ENCODE measurements at places on chromosomes 4 and X.

DNA sequence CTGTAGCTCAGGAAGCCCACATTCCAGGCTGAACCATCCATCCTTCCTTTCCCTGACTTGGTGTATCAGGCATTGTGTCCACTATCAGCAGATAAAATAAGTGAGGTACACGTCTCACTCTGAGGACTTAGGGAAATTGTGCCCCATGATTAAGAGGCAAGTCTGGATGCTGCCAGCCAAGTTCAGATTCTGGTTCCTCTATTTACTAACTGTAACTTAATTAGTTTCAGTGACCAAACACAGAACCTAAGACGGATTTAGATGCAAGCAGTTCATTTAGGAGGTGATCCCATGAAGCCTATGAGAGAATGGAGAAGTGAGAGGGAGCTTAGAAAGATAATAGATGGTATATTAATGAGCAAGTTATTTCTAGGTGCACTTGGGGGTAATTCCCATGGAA, 56.6 kb upstream of the PACRGL start:
- DNase-seq, result no peak

DNA sequence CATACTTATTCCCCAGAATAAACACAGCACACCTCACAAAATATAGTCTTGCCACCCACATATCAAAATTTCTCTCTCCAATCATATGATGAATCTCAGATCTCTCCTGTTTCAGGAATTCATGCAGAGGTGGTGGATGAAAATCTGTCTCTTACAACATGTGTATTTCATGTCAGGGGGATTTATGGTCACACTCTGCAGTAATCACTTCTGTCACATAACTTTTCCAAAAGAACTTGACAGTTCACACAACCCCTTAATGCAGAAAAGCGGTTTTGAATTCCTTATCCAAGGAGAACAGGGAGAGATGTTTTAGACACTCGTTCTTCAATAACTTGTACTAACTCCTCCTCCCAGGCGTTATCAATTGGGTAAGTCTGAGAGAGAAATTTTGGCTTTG, 180.5 kb upstream of the ETNPPL start:
- no peak for DNase-seq

DNA sequence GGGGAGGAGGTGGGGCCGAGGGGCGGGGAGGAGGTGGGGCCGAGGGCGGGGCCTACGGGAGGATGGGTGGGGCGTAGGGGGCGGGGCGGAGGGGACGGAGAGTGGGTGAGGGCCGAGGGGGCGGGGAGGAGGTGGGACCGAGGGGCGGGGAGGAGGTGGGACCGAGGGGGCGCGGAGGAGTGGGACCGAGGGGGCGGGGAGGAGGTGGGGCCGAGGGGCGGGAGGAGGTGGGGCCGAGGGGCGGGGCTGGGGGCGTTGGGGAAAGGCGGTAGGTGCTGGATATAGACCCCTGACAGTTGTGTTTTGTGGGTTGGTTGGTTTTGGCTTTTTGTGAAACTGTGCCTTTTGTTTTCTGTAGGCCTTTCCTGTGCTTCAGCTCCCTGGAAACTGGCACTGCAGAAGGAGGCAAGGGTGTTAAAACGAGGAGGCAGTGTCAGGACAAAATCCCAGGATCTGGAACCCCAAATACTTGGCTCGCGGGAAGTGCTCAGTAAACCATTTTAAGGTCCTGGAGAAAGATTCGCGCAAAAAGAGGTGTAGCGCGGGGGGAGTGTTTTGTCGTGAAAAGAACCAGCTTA, 580 bp upstream of the MMGT1 start:
- peak; percentile 76 for DNase-seq

DNA sequence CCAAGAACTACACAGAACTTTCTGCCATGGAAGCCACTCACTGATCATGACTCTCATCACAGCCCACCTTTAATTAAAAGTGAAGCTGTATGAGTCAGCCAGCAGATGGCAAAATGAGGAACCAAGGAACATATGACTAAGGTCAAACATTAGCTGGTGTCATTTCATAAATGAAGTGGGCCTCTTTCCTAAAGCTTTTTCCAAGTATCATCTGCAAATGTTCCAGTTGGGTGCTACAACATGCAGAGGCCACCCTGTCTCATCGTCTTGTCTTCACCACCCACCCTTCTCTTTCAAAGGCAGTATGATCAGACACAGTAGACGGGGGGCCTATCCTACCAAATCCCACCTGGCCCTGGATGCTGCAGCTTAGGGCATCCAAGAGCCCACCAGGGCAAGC, 9.2 kb upstream of the EOLA1 start:
- DNase-seq, result no peak

GRCh38 chr4:105637408-105638176, 70.9 kb downstream of the INTS12 start:
- DNase-seq, result no peak

- no peak for DNase-seq
Measured at GRCh38 chrX:49951524-49952193, 29.3 kb downstream of the CLCN5 start.

DNA sequence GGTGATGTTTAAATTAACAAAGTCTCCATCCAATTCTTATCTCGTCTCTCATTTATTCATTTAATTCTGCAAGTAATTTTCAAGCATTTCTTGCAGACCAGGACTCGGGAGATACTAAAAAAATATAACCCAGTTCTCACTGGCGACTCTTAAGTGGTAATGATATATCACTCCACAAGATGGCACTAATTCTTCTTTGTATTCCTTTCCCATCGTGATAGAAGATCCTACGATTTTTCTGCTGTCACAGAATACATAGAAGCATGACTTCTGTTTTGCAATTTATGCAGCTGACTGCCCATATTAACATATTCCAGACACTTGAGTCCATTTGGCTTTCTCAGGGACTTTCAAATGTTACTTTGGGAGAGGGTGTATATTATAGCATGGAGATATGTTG, 64.0 kb upstream of the FGF13 start:
- DNase-seq, result no peak

DNA sequence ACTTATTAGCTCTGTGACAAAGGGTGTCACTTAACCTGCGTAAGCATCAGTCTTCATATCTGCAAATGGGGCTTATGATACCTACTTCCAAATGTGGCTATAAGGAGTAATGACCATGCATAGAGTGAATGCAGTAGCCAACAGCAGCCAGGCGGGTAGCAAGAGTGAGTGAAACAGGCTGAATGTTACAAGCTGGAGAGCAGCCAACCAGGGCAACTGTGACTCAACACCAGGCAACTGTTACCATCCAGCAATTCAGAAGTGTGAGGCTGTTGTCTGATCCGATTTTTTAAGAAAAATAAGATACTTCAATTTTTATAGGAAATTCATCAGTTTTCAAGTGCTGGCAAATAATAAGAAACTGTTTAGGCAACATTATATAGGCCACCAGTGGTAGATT, 270.2 kb upstream of the TAPT1 start:
- DNase-seq, result no peak

DNA sequence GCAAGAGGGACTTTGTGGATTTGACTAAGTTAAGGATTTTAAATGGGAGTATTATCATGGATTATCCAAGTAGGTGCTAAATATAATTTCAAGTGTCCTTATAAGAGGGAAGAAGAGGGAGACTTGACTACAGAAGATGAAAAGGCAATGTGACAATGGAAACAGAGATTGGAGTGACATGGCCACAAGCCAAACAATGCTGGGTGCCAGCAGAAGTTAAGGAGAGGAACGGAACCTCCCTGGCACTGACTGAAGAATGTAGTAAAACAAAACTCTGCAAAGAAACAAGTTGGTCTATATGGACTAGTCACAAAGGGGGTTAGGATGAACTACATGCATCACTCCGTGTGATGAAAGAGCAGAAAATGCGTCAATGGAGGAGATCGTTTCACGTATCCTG, 395.8 kb upstream of the GALNT7 start:
- DNase-seq, result no peak

- no peak for DNase-seq
Measured at GRCh38 chr4:73603271-73603710, 16.9 kb downstream of the RASSF6 start.

DNA sequence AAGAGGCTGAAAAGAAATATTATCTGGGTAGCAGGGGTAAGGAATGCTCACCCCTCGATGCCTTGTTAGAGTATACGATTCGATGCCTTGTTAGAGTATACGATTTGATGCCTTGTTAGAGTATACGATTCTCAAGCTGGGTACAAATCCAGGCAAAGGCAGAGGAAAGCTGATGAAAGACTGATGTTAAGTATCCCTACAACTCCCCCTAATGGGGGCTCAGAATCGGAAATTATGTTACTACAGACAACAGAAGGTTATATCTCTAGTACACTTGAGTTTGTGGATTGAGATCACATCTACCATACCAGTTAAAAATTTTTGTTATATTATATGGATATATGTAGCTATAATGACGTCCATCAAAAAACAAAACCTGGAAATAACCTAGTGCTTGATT, 4.8 kb downstream of the LRRC66 start:
- no peak for DNase-seq

DNA sequence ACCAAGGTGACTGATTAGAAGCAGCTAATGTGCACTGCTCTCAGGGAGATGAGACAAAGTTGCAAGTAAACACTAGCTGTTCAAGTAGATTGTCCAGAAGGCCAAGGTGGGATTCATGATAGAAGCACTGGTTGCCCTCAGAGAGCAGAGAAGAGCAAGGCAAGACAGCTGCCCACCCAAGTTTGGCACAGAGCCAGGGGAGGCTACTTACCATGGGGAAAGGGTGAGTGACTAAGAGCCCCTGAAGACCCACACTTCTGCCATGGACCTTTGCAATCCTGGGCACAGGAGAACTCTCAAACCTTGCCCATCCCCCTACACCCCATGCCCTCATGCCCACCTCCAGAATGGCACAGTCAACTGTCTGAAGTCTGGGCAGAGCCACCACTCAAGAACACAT, 68.3 kb downstream of the SPIN4 start:
- no peak for DNase-seq

- DNase-seq, result no peak
Measured at GRCh38 chr4:12583275-12583674, 900.9 kb downstream of the RAB28 start.

DNA sequence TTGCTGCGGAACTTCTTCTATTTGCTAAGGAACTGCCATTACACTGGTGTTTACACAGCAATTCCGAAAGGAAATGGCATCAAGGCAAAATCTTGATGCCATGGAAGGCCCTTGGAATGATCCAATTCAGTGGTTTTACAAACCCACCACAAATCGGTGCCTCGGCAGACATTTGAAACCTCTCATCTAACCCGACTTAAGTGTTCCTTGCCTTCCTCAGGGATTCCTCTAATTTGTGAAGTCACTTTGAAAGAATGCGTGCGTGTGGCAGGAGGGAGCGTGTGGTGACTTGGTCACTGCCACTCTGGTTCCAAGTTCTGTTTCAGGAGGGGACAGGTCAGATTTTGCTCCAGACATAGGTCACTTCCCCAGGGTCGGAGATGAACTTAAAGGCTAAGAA, 4.8 kb downstream of the NOP14 start:
- no peak for DNase-seq

- peak; percentile 57 for DNase-seq
Measured at GRCh38 chrX:153411255-153411987, at the start of gene ZFP92. Gene ZFP92 (plus strand): TSS chrX:153411472. CDS start chrX:153418323, 6,851 bp downstream.

DNA sequence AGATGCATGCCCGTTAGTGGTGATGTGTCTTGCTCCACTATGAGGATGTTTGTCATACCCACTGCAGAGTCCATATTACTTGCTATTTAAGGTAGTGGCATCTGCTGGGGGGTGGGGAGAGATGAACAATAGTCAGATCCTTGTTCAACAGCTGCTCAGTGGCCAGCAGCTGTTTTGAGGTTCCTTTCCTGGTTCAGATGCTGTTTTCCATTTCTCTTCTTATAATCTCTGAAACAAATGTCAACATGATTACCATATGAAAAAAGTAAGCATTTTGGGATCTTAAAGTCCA, 1567.9 kb upstream of the TENM3 start:
- no peak for DNase-seq

DNA sequence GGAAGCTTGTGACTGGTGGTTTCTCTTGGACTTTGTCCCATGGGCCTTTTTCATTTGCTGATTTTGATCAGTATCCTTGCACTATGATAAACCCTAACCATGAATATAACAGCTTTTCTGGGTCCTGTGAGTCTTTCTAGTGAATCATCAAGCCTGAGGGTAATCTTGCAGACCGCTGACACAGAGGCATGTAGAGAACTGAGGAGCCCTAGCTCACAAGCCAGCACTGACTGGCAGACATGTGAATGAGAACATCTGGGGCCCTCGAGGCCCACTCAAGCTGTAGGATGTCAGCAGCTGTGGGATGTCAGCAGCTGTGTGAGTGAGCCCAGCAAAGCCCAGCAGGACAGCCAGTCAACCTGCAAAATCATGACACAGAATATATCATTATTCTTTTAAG, 36.7 kb downstream of the HMGB3 start:
- no peak for DNase-seq

- DNase-seq, result no peak
Measured at GRCh38 chr4:181619651-181620050, 623.6 kb upstream of the TENM3 start.

GRCh38 chr4:71907071-71907470, 123.2 kb upstream of the GC start:
- no peak for DNase-seq

DNA sequence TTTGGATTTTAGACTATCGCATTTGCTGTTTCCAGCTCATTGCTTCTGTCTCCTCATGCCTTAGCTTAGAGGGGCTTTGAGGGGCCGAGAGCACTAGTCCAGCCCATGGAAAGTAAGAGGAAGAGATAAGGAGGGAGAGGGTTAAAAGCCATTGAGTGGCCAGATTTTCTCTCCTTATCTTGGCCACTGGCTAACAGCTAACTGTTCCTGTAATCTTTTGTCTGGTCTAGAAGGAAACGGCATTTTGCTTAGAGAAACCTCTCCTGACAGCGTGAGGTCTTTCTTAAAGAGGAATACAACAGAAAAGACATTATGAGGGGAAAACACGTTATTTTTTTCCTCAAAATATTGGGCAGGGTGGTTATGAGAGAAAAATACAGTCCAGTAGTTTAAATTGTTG, 7.9 kb downstream of the GPR101 start:
- DNase-seq, result no peak

DNA sequence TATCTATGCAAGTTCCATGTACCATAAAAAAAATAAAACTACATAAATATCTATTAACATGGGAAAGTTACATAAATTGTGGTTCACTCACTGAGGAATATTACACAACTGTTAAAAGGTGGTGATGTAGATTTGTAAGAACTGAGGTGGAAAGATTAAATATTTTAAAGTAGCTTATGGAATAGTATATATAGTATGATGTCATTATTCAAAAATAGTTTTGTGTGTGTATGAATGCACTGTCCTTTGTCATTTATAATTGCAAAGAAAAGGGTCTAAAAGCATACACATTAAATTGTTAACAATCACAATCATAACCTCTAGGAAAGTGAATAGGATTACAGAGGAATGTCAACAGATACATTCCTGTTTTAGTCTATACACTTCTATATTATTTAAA, 355.9 kb downstream of the OPHN1 start:
- DNase-seq, result no peak

DNA sequence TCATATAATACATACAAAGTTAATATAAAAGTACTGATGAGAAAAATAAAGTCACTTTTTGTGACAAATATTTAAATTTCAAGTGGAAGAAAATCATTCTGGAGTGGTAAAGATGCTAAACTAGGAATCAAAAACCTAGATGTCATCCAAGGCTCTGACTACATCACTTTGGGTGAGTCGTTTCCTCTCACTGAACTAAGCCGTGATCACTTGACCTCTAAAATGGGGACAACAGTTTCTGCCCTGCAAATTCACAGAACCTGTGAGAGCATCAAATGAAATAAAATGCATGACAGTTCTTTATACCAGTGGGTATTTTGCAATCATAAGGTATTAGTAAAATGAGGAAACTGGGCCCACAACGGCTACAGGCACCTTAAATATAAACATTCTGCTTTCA, 63.8 kb downstream of the PRDM5 start:
- no peak for DNase-seq

- no peak for DNase-seq
Measured at GRCh38 chrX:155745792-155746191, 133.0 kb upstream of the TMLHE start.
